Naive thymus-derived CD4-positive, alpha-beta T cell (primary cell): ENCODE measurements at places on chromosomes 7 and 10.

- H3K4me1 ChIP-seq, result no peaks in the 10 kb centered on the region
- H3K4me3 ChIP-seq, result no peak overlapping the region
- no peaks in the 10 kb centered on the region for H3K27me3 ChIP-seq
- DNase-seq, result no peak
- H3K27ac ChIP-seq, result no peak overlapping the region
These were observed 10.2 kb upstream of the VAX1 start for GRCh38 chr10:117148284-117148683.

- DNase-seq, result no peak
- no peak overlapping the region for H3K27ac ChIP-seq
- no peaks in the 10 kb centered on the region for H3K27me3 ChIP-seq
- no peak overlapping the region for H3K4me3 ChIP-seq
These were observed 31.7 kb upstream of the C7orf33 start for GRCh38 chr7:148558914-148559313.

DNA sequence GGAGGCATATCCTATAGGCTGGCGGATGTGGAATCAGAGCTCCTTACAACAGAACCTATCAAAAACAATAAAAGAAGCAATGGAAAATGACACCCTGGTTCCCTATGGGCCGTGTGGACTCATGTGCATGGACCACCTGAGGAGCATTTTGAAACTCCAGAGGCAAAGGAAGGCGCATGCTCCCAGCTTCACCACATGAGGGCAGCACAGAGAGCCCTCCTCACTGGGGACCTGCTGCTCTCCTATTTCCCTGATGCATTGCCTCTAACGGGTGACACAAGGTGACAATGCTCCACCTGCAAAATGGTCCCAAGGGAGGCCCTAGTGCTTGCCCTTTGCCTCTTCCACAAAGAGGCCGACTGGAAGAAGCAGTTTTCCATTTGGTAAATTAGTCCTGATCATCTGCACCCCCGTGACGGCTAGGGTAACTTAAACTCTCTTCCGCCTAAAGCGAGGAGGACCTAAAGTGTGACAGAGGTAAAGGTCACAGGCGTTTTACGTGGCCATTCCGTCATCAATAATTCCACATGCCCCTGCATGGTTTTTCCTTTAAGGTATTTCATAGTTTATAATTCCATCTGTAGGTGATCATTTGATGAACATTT is 67.7 kb downstream of the GPAM start:
- no peak overlapping the region for H3K27ac ChIP-seq
- no peaks in the 10 kb centered on the region for H3K36me3 ChIP-seq
- H3K4me3 ChIP-seq, result no peak overlapping the region
- H3K27me3 ChIP-seq, result no peaks in the 10 kb centered on the region

GRCh38 chr7:17855202-17855601 is 85.1 kb downstream of the SNX13 start:
- no peaks in the 10 kb centered on the region for H3K4me1 ChIP-seq
- no peak overlapping the region for H3K4me3 ChIP-seq
- H3K36me3 ChIP-seq, result no peaks in the 10 kb centered on the region
- no peak overlapping the region for H3K27ac ChIP-seq

- H3K27me3 ChIP-seq, result no peaks in the 10 kb centered on the region
- no peak for DNase-seq
- H3K4me3 ChIP-seq, result no peak overlapping the region
These were observed 42.2 kb upstream of the EGR2 start for GRCh38 chr10:62858364-62858763.

DNA sequence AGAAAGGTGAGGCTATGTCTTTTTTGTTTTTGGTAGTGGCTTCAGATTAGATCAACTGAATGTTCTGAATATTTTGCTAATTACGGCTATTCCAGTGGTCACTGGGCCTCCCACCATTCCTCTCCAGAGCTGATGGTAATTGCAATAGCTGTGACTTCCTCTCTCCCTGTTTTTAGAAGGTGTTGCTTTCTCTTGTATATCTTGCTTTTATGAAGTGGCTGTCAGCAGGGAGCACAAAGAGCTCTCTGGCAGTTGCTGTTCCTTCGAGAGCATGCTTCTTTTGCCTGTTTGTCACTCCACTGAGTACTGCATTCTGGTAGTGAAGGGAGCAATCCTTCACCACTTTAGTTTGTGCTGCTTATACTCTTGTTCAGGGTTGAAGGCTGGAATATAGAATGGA is 133.3 kb downstream of the EXOC4 start:
- H3K36me3 ChIP-seq, result peaks cover 6% of the 10 kb centered on the region
- no peaks in the 10 kb centered on the region for H3K4me1 ChIP-seq
- no peaks in the 10 kb centered on the region for H3K27me3 ChIP-seq
- H3K27ac ChIP-seq, result no peak overlapping the region
